ENCODE measurements at places on chromosomes 11 and 22. TPM values are rescaled to one million over a fixed set of nuclear protein-coding genes. Genes with fewer than 3 reads are reported as not detected.

The MFRP gene
- polyA plus RNA-seq: not detected

The IL10RA gene
- polyA plus RNA-seq: 2.0 TPM

The CALCA gene
- polyA plus RNA-seq: 16.1 TPM

The CCDC87 gene
- polyA plus RNA-seq: 0.37 TPM

The DLG2 gene
- 10.1 TPM for polyA plus RNA-seq

The GAB2 gene
- polyA plus RNA-seq: 17.8 TPM

Measured in renal pelvis (tissue), 12 donors.